Esophagus mucosa (tissue), 1 donor: ENCODE measurements at places on chromosomes 5 and 9.
A peak's percentile ranks its signal among the peaks of the same experiment; 100 is the strongest.

DNA sequence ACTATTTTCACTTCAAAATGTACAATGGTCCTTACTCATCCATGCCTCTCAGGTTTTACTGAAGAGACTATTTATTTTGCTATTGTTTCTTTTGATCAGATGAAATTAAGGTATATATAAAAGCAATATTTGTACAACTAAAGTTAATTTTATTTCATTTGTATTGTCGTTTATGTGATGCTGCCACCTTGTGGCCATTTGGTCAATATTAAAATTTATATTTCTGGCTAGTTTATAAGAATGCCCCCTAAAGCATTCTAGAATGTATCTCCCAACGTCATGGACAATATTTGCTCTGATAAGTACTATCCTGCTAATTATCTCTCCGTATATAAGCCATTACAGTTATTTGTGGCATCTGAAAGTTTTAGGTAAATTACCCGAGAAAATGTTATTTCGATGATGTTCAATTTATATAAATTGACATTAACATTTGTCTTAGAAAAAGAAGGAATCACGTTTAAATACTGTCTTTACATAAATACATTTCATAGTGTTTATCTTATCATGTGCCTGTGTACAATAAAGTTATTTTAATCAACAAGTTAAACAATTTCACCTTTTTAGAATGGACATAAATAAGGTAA, 680.0 kb downstream of the TAF11L14 start:
- ATAC-seq, result no peak

DNA sequence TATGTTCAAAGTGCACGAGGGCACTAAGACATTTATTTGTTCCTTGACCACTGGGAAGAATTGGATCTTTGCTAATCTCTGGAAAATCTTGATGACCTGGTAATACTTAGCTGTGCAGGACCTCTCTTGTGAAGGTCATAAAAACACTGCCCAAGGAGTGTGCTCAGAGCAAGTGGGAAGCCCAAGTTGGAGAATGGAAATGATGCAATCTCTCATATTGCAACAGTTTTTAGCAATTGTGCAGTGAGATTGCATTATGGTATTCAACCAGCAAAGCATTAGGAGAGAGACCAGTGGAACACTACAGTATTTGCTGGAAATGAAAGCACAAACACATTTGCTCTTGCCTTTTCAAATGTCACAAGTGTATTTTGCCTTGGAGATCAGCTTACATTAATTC, 34.5 kb downstream of the TXNDC8 start:
- no peak for ATAC-seq

DNA sequence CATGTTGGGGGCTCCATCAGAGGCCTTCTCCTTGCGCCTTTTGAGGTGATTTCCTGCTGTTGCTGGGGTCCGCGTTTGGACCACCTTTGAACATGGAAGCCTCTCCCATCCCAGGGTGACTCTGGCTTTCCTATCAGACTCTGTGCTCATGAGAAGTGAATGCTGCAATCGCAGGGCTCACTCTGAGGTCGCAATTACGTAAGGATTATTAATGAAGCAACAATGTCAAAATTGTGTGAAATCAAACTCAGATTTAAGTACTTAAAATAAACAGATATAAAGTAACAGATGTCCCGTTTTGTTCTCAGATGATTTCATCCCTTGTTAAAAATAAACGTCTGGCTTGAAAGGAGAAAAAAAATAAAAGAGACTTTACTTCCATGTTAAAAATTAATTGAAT, 634.2 kb downstream of the BNC2 start:
- ATAC-seq, result no peak

DNA sequence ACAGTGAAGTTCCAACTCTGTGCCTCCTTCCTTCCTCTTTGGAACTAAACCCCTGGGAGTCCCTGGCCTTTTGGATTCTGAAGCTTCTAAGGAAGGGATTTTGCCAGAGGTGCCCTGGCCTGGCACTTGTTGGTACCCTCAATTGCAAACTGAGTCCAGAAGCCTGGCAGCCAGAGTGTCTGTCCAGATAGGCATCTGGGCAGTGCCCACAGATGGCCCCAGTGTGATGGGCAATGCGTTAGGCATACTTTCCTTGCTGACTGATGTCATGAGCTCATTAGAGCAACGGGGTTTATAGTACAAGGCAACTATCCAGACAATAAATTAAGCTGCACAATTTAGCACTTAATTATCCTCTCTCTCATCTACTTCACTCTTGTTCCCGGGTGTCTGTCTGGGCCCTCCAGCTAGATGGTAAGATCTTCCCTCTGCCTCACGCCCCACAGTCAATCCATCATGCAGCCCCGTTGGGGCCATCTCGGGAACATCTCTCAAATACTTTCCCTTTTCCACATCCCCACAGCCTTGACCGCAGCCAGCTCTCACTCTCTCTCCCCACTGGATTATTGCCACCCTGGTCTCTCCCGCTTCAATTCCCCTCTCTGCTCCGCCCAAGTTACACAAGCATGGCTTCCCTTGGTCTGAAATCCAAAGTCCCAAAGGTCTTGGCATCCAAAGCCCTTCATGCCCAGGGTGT, 157.5 kb upstream of the SMIM23 start:
- no peak for ATAC-seq

- ATAC-seq, result no peak
Measured at GRCh38 chr5:25458628-25459027, 813.9 kb upstream of the CDH10 start.

DNA sequence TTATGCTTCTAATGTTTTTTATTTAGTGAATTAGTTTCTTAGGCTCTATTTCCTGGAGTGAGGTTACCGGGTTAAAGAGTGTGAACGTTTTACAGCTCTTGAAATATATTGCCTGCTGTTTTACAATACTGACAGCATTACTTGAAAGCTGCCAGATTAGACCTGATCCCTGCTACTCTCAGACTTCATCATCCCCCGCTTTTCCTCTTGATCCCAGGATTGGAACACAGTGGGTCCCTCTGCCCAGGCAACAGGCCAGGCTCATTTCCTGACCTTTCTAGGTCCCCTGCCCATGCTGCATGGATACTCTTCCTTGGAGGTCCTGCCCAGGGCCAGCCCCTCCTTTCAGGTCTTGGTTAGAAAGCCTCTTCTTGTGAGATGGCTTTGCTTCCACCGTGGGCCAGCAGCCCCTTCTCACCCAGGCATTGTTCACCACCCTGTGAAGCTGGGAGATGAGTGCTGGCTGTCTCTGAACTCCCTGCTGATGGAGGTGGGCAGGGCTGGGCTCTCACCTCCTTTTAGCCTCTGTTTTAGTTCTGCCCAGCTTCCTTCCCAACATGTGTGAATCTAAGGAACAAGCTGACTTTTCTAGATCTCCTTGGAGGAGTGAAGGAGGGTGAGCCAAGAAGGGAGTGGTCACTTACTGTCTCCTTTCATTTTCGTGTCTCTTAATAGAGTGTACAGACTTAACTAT, 15.5 kb upstream of the FAM120AOS start:
- peak; percentile 48 for ATAC-seq

GRCh38 chr9:37998881-37999587, 70.0 kb downstream of the SHB start:
- peak; percentile 68 for ATAC-seq
